ENCODE measurements at places on chromosomes 11 and 22.
A peak's percentile ranks its signal among the peaks of the same experiment; 100 is the strongest.

- DNase-seq, result no peak
These were observed 116.9 kb upstream of the LDLRAD3 start for GRCh38 chr11:35826949-35827348.

GRCh38 chr11:115581871-115582639 lies 77.8 kb upstream of the CADM1 start:
- peak; percentile 85 for DNase-seq

- DNase-seq, result no peak
These were observed 63.0 kb downstream of the GALNT18 start for GRCh38 chr11:11558826-11559225.

GRCh38 chr22:23156286-23156685 lies 11.0 kb downstream of the RAB36 start:
- DNase-seq, result no peak

DNA sequence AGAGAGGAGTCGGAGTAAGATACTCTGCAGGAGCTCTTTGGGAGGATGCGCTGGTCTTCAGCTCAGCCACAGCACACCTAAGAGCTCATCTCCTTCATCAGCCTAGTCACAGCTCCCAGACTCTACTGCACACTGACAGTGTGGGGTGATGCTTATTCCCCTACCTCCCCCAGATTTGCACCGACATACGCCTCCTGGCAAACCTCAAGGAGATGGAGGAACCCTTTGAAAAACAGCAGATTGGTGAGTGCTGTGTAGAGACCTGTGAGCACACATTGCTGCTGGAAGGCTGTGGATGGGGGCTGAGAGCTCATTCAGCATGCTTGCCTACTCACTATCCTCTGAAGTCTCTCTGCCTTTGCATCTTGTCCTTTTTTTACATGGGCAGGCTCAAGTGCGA lies 9.3 kb upstream of the SGSM3 start:
- DNase-seq, result no peak
